ENCODE measurements at places on chromosomes 16 and 17. TPM values are rescaled to one million over a fixed set of nuclear protein-coding genes. Genes with fewer than 3 reads are reported as not detected.

The TLCD2 gene
- total RNA-seq = 0.04 TPM

The LCMT1 gene
- total RNA-seq = 32.2 TPM

The KCNJ18 gene
- not detected for total RNA-seq

DNA sequence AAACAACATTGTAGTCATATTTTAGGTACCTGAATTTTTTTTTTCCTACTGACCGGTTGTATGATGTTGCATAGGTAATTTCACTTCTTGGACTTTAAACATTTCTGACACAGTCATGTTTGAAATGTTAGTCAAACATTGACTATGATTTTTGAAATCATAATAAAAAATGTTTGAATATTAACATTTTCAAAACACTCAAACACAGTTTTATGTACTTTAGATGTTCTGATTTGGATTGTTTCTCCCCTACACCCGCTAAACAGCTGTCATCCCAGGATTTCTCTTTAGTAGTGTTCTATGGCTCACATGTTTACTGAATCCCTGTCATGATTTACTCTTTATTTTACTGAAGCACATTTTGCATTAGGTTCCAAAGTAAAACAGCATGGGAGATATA, 102.9 kb upstream of the NPEPPS start:
- peaks cover 2% of the 10 kb centered on the region for H3K4me1 ChIP-seq
- no peak for DNase-seq
- H3K27me3 ChIP-seq = peaks cover 5% of the 10 kb centered on the region
- H3K4me3 ChIP-seq = no peak overlapping the region

GRCh38 chr16:72975809-72976437, 72.0 kb downstream of the ZFHX3 start:
- H3K4me3 ChIP-seq = no peak overlapping the region
- H3K27ac ChIP-seq = no peak overlapping the region
- H3K27me3 ChIP-seq = no peaks in the 10 kb centered on the region

GRCh38 chr17:76969598-76970172, 101.5 kb downstream of the MGAT5B start:
- H3K4me3 ChIP-seq = peak overlapping the region; percentile 84
- H3K36me3 ChIP-seq = no peaks in the 10 kb centered on the region
- peaks cover 28% of the 10 kb centered on the region for H3K27me3 ChIP-seq
- H3K27ac ChIP-seq = peak overlapping the region; percentile 80
- peaks cover 28% of the 10 kb centered on the region for H3K4me1 ChIP-seq

DNA sequence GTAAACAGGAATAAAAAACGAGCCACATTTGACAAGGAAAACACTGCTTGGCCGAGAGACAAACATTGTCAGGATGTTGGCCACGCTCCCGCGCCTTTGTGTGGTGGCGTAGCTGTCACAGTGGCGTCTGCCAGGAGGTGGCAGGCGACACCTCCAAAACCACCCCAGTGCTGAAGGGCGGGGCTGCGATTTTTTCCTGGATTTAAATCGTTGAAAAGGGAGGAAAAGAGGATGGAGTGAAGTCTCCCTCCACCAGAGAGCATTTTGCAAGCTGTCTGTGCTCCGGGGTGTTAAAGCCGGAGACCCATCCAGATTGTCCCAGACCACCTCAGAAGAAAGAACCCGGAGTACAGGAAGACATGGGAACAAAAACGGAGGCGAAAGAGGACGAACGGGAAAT, 12.7 kb downstream of the MRM3 start:
- no peak overlapping the region for H3K4me3 ChIP-seq
- H3K4me1 ChIP-seq = peaks cover 7% of the 10 kb centered on the region
- H3K27me3 ChIP-seq = no peaks in the 10 kb centered on the region
- H3K27ac ChIP-seq = no peak overlapping the region

- H3K27me3 ChIP-seq = no peaks in the 10 kb centered on the region
- no peak overlapping the region for H3K4me3 ChIP-seq
- H3K4me1 ChIP-seq = peaks cover 3% of the 10 kb centered on the region
- H3K36me3 ChIP-seq = no peaks in the 10 kb centered on the region
- no peak for DNase-seq
These were observed 32.1 kb upstream of the FBXW10B start for GRCh38 chr17:15651583-15652110.

GRCh38 chr16:66426112-66427035, 721 bp upstream of the BEAN1 start:
- peaks cover 6% of the 10 kb centered on the region for H3K4me1 ChIP-seq
- H3K27ac ChIP-seq = no peak overlapping the region
- H3K27me3 ChIP-seq = peaks cover 67% of the 10 kb centered on the region
- no peak overlapping the region for H3K4me3 ChIP-seq
- H3K36me3 ChIP-seq = no peaks in the 10 kb centered on the region
- no peak for DNase-seq

GRCh38 chr17:40812639-40813038, 9.8 kb downstream of the KRT10 start:
- peaks cover 58% of the 10 kb centered on the region for H3K27me3 ChIP-seq
- peaks cover 12% of the 10 kb centered on the region for H3K36me3 ChIP-seq

- no peak overlapping the region for H3K4me3 ChIP-seq
- DNase-seq = no peak
- H3K4me1 ChIP-seq = peaks cover 20% of the 10 kb centered on the region
- H3K27me3 ChIP-seq = peaks cover 72% of the 10 kb centered on the region
- no peaks in the 10 kb centered on the region for H3K36me3 ChIP-seq
These were observed 7.5 kb upstream of the OR1F1 start for GRCh38 chr16:3180445-3180878.

GRCh38 chr17:38872671-38873385, 3.0 kb downstream of the LASP1 start:
- no peaks in the 10 kb centered on the region for H3K27me3 ChIP-seq
- peak overlapping the region; percentile 85 for H3K27ac ChIP-seq
- peaks cover 84% of the 10 kb centered on the region for H3K4me1 ChIP-seq
- H3K36me3 ChIP-seq = peaks cover 30% of the 10 kb centered on the region
- peak overlapping the region; percentile 35 for H3K4me3 ChIP-seq

DNA sequence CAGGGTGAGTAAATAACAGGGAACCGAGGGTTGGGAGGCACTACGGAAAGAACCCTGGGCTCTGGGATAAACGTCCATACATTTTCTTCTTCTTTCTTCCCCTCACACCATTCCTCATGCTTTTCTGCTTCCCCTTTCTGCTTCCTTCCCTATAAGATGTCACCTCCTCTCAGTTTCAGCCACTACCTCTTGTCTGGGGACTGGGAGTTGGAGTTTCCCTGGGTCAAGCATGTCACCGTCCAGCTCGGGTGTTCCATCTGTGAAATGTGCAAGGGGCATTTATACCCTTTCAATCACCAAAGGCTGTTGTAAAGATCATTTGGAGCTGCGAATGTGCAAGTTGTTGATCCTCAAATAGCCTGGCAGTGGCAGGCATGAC, 17.5 kb upstream of the CCL22 start:
- H3K27me3 ChIP-seq = peaks cover 9% of the 10 kb centered on the region
- H3K36me3 ChIP-seq = no peaks in the 10 kb centered on the region
- H3K4me3 ChIP-seq = peak overlapping the region; percentile 67
- peak overlapping the region; percentile 76 for H3K27ac ChIP-seq

GRCh38 chr17:76540381-76541300, 797 bp downstream of the PRCD start:
- peaks cover 21% of the 10 kb centered on the region for H3K4me1 ChIP-seq
- H3K27ac ChIP-seq = no peak overlapping the region
- H3K27me3 ChIP-seq = peaks cover 21% of the 10 kb centered on the region
- H3K36me3 ChIP-seq = no peaks in the 10 kb centered on the region
- H3K4me3 ChIP-seq = no peak overlapping the region

GRCh38 chr17:35212668-35213067, 18.5 kb upstream of the SLC35G3 start:
- no peak overlapping the region for H3K4me3 ChIP-seq
- no peaks in the 10 kb centered on the region for H3K4me1 ChIP-seq
- H3K27me3 ChIP-seq = peaks cover 27% of the 10 kb centered on the region
- DNase-seq = no peak
- no peaks in the 10 kb centered on the region for H3K36me3 ChIP-seq
- no peak overlapping the region for H3K27ac ChIP-seq

DNA sequence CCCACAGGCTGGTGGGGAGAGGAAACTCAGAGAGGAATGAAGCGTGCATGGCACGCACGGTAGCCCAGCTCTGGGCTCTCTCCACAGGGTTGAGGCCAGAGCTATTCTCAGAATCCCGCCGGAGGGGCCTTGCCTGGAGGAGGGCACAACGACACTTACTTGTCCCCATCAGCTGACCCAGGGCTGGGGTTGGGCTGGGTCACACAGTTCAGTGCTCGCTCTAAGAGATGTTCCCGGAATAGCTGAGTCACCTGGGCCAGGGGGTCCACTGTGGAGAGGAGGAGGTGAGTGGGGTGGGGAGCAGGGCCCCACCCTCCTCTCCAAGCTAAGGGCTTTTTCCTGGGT, 21.8 kb downstream of the SREBF1 start:
- H3K36me3 ChIP-seq = peaks cover 61% of the 10 kb centered on the region
- no peak for DNase-seq
- peaks cover 17% of the 10 kb centered on the region for H3K4me1 ChIP-seq
- H3K27ac ChIP-seq = no peak overlapping the region
- no peaks in the 10 kb centered on the region for H3K27me3 ChIP-seq
- H3K4me3 ChIP-seq = no peak overlapping the region

DNA sequence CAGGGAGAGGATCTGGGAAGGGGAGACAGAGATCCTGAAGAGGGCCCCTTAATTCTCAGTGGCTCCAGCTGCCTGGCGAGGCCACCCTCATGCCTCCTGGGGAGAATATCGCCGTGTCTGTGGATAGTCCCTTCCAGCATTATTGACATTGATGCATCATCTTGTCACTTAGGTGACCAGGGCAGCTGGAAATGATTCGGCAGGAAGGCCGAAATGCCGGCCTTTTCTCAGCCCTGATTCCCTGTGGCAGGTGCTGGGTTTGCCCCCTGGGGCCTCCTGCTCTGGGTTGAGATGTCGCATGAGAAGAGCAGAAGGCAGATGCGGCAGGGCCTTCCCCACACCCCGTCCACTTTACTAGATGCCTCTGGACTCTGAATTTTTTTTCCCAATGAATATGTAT, 89.5 kb downstream of the RAP1GAP2 start:
- H3K27me3 ChIP-seq = no peaks in the 10 kb centered on the region
- no peak overlapping the region for H3K4me3 ChIP-seq

DNA sequence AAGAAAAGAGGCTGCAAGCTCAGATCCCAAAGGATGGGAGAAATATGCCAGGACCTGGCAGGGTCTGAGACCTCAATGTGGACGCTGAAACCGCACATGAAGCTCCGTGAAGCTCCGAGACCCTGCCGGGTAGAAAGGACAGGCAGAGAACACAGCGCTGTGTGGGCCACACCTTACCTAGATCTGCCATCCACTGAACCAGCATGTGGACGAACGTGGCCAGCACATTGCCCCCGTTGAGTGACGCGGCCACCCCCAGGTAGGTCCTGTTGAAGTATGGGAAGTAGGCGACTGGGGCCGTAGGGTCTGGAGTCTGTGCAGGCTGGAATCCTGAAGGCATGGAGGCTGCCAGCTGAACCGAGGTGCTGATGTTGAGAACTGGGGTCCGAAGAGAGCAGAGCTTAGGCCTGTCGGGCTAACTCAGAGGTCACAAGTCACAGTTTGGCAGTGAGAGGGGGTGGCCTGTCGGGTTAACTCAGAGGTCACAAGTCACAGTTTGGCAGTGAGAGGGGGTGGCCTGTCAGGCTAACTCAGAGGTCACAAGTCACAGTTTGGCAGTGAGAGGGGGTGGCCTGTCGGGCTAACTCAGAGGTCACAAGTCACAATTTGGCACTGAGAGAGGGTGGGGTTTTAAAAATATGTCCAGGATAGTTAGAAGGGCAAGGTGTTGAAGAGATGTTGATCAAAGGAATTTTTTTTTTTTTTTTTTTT, 6.1 kb upstream of the TRPV1 start:
- H3K4me3 ChIP-seq = no peak overlapping the region
- H3K36me3 ChIP-seq = peaks cover 63% of the 10 kb centered on the region
- H3K27me3 ChIP-seq = no peaks in the 10 kb centered on the region
- H3K27ac ChIP-seq = no peak overlapping the region
- no peaks in the 10 kb centered on the region for H3K4me1 ChIP-seq

DNA sequence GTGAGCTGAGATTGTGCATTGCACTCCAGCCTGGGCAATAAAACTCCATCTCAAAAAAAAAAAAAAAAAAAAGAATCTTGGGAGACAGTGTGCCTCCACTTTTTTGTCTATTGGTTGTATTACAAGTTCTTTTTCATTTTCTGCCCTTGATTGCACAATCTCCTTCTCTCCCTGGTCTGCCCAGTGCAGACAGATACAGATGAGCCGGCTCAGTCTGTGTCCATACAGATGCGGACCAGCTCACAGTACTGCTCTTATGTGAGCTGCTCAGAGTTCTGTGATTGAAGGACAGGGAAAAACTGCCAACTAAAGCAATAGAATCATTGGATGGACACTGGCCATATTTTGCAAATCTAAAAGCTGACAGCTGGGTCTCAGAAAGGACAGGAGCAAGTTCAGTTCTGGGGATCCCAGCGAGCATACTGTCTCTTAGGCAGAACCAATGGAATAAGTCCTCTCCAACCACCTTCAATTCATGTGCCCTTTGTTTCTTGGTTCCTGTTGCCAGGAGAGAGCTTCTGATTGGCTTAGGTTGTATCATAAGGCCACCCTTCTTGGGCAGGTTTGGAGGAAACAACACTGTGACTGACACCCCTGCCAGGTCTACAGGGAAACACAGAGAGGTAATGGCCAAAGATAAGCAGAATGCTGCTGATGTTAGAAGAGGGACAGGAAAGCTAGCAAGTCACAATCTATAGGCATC, 495.6 kb upstream of the HSBP1 start:
- no peaks in the 10 kb centered on the region for H3K4me1 ChIP-seq
- H3K36me3 ChIP-seq = no peaks in the 10 kb centered on the region
- H3K4me3 ChIP-seq = no peak overlapping the region
- DNase-seq = no peak
- no peak overlapping the region for H3K27ac ChIP-seq

DNA sequence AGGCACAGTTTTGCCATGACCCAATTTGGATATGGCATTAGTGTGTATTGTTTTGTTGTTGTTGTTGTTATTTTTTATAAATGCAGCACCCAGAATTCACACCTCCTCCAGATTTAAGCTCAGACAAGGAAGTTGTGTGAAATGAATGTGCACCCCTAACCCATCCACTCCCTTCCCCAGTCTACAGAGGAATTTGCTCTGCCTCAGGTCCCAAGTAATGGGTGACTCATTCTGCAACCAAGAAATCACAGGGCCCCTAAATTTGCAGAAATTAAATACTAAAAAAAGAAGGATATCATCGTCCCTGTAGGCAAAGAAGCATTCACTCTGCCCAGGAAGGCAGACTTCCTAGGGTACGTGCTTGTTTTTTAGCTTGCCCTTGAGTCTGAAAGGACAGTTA, 62.3 kb downstream of the CLEC16A start:
- no peak overlapping the region for H3K4me3 ChIP-seq
- peaks cover 88% of the 10 kb centered on the region for H3K36me3 ChIP-seq
- H3K27me3 ChIP-seq = no peaks in the 10 kb centered on the region
- DNase-seq = no peak

- H3K4me3 ChIP-seq = no peak overlapping the region
- H3K27ac ChIP-seq = no peak overlapping the region
- peaks cover 3% of the 10 kb centered on the region for H3K4me1 ChIP-seq
- DNase-seq = no peak
These were observed 76.3 kb downstream of the TANC2 start for GRCh38 chr17:63042256-63042812.

- H3K4me3 ChIP-seq = no peak overlapping the region
- no peaks in the 10 kb centered on the region for H3K4me1 ChIP-seq
- H3K27ac ChIP-seq = no peak overlapping the region
- H3K36me3 ChIP-seq = no peaks in the 10 kb centered on the region
- H3K27me3 ChIP-seq = no peaks in the 10 kb centered on the region
These were observed 135.9 kb downstream of the HS3ST4 start for GRCh38 chr16:25827709-25828108.

GRCh38 chr17:70172449-70172848, 3.1 kb downstream of the KCNJ2 start:
- H3K4me1 ChIP-seq = peaks cover 19% of the 10 kb centered on the region
- H3K36me3 ChIP-seq = no peaks in the 10 kb centered on the region
- no peak overlapping the region for H3K4me3 ChIP-seq
- no peak overlapping the region for H3K27ac ChIP-seq
